ENCODE measurements at places on chromosomes 4 and X.

DNA sequence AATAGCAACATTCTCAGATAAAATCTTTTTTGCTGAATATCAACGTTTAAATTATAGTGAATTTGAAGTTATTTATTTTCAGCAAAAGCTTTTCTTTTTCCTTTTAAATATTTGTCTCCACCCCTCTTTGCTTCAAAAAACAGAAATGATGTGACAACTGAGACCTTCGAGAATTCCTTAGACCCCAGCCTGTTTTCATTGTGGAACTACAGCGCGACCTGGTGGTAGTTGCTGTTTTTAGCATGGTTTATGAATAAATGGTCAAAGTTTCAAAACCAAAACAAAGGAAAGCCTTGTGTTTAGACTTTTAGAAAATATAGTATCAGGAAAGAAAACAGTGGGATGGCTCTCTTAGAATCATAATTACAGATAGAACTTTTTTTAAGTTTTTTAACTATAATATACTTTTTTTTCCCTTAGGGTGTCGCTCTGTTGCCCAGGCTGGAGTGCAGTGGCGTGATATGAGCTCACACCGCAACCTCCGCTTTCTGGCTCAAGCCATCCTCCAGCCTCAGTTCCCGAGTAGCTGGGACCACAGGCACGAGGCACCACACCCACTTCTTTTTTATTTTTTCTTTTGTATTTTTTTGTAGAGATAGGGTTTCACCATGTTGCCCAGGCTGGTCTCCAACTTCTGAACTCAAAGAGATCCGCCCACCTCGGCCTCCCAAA lies 26.8 kb upstream of the TMEM184C start:
- DNase-seq: peak; percentile 60

DNA sequence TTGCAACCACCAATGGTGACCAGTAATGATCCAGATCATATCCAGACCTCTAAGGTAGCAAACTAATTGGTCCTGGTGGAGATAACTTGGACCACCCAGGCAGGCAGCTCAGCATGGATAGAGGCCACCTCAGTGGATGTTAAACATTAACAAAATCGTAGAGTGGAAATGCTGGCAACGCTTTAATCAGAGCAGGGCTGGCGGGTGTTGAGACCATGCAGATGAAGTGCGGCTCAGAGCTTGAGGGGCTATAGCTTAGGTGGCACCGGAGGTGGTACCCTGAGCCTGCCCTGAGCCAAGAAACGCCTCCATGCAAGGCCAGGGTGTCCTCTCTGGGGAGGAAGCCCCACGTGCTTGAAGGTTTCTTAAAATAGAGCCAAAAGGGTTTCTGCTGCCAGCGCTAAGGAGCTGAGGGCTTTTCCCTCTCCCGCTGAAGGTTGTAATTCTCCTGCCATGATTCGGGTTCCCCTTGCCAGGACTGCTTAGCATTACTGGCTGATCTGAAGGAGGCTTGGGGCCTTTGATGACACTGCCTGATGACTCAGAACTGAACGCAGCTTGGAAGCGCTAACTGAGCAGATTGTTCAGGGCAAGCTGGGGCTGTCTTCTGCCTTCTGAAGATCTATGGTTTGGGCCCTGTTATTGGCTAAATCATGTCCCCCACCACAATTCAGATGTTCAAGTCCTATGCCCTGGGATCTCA lies 177.8 kb upstream of the ATP6AP2 start:
- peak; percentile 44 for DNase-seq

- no peak for DNase-seq
Observed at GRCh38 chr4:8817096-8817812, 54.4 kb downstream of the HMX1 start.

GRCh38 chr4:187903106-187903505 lies 92.5 kb upstream of the ZFP42 start:
- DNase-seq: no peak

DNA sequence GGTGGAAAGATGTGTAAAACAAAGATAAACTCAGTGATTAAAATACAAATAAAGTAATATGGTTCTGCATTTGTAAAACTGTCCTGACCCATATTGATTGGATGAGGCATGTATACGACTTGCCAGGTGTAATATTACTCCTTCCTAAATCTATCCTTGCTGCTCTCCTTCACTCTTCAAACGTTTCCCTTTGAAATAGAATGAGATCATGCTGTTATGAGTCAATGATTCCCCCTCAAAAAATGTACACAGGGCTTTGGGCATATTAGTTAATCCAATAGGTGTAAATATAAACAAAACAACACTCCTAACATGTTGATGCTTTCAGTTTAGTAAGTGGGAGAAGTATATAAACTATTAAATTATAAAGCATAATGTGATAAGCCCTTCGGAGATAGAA lies 117.4 kb upstream of the GPM6A start:
- no peak for DNase-seq

DNA sequence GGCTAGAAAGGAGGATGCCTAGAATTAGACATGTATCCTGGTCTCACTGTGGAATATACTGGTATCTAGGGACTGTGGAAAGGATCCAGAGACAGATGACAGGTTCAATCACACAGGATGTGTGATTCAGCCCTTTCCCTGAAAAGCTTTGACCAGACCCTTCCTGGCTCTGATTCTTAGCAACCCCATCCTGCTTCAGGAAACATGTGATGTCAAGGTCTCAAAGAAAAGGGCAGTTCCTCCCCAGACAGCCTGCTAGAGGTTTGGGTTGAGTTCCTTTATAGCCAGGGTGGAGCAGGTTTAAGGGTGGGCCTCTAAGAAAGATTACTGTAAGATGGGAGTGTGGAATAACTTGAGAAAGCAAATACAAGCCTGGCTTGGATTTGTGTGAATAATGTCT lies 3.0 kb downstream of the BMP15 start:
- DNase-seq: no peak

DNA sequence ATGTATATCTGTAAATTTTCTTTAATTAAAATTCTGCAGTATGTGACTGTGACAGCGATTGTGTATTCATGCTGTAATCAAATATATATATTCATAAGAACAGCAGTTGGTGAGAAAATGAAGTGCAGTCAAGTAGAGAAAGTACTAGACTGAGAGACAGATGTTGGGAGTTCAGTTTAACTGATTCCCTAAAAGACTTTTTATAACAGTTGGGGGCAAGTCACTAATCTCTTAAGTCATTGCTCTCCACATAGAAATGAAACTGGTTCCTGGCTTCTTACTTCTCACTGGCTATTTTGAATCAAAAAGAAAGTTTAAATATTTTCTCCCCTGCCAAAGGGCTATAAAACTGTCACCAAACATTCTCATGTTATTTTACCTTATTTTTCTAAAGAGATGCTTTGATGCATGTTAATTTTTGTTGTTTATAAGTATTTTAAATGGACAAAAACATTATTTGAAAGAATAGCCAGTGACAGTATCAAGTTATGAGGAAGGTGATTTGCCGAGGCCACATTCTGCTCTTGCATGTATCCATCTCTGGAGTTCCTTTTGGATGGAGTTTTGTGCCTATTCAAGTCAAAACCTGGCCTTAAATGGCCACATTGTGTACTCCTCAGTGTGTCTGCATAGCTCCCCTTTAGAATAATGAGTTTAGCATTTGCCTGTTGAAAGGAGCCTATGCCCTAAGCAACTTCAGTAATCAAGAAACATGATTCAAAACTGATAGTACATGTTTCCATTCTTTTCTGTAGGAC lies 30.8 kb downstream of the EXOC1 start:
- no peak for DNase-seq

DNA sequence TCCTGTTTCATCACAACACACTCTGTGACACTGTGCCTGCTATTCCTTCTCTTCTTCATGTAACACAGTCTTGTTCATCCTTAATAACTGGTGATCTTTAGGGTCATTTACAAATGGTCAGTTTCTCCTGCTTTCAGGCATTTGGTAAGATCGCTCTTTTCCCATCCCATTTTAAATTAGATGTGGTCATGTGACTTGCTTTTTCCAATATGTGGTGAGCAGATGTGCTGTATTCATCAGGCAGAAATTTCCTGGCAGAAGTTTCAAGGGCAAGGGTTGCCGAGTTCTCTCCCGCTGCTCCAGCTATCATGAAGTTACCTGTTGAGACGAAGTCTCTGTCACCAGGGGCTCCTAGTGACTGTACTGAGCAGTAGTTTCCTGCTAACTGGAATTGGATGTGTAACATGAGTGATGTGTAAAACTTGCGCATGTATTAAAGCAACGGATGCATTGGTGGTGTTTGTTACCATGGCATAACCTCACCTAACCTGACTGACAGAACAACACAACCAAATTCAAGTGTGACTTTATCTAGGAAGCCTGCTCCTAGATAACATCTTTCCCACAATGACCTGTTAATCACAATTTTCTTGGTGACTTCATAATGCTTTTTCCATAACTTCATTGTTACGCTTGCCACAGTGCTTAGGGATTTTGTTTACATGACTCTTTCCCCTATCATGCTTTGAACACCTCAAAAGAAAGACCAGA lies 29.5 kb upstream of the BMPR1B start:
- no peak for DNase-seq

DNA sequence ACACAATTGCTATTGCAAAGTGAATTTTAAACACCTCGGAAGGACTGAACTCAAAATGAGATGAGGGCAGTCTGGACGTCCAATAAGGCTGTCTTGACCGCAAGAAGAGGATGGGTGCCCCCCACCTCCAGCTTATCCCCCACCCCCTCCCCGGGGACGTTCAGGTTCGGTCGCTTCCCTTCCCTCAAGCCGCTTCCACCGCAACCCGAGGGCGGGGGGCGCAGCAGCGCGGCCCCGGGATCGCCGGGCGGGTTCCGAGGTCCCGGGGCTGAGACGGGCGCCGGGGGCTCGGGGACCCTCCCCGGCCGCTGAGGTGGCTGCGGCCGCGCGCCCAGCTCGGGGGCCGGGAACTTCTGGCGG lies 480 bp downstream of the USP46 start:
- DNase-seq: no peak

GRCh38 chr4:89447543-89447942 lies 139.9 kb upstream of the GPRIN3 start:
- DNase-seq: no peak

- no peak for DNase-seq
Observed at GRCh38 chrX:39899856-39900776, 197.6 kb downstream of the BCOR start.

- peak; percentile 24 for DNase-seq
Observed at GRCh38 chrX:111511477-111511876, at the start of gene SERTM2. TSS of gene SERTM2 (plus strand) at chrX:111511645. CDS start at chrX:111518858, 7,213 bp downstream.

GRCh38 chrX:370963-371745 lies 15.6 kb downstream of the PPP2R3B start:
- no peak for DNase-seq

GRCh38 chr4:1775731-1776500 lies 17.2 kb upstream of the FGFR3 start:
- DNase-seq: no peak

GRCh38 chr4:175297965-175298565 lies 379.9 kb downstream of the ADAM29 start:
- DNase-seq: no peak

GRCh38 chr4:183478123-183478522 lies 26.7 kb upstream of the ING2 start:
- no peak for DNase-seq

DNA sequence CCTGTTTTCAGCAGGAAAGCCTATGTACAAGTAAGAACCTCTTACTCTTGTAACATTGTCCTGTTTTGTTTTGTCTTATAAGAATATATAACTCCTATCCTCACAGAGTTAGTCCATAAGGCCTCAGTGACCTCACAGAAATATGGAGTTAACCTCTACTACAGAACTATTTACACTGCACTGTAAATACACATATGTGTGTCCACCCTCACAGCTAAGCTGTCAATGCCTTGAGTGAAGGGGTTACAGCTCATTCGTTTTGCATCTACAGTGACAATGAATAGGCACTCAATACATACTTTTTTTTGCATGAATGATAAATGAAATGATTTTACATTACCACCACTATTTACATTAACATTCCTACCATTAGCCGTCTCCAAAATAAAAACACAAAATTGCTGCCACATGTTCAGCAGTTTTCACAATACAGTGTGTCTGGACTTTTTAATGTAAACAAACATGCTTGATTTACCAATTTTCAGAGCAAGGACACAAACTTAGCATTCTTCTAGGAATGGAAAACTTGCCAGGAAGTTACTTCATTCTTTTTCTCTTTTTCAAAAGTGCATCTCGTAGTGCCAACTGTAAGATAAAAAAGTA lies 9.5 kb upstream of the NAAA start:
- DNase-seq: no peak

- DNase-seq: no peak
Observed at GRCh38 chrX:80016182-80016581, 1.6 kb downstream of the TBX22 start.

- DNase-seq: no peak
Observed at GRCh38 chrX:11460347-11460746, 167.1 kb downstream of the AMELX start.

GRCh38 chr4:742742-743311 lies 37.2 kb downstream of the PCGF3 start:
- DNase-seq: peak; percentile 30

GRCh38 chrX:143964549-143964948 lies 80.7 kb downstream of the UBE2NL start:
- no peak for DNase-seq

DNA sequence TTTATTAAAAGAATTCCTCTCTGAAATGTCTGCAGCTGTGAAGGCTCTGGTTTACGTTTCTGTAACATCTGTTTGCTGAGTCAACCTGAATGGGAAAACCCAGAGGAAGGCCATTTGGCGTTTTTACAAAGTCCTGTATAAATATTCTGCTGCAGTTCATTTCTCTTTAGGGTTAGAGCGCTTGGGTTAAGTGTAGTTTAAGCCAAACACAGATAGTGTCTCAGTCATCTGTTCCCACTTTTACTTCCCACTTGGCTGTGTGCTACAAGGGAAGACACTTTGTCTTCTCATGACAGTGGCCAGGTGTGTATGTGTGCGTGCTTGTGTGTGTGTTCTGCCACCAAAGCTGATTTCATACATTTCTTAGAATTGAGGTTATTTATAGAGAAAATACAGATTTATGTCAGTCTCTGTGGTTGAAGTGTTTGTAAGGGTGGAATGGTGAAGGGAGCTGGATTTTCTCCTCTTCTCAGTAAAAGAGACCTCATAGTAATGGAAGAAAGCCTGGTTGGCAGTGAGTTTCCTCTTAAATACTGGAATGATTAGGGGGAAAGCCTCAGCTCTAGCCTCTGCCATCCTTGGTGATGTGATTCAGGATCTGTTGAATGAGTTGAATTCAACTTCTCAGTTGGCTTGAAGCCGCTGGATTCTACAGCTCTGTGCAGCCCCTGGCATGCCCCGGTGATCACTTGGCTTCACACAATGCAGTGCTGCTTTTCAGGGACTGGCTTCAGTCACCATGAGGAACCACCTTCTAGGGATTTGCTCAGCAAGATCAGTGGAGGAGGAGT lies 50.6 kb downstream of the JADE1 start:
- no peak for DNase-seq

DNA sequence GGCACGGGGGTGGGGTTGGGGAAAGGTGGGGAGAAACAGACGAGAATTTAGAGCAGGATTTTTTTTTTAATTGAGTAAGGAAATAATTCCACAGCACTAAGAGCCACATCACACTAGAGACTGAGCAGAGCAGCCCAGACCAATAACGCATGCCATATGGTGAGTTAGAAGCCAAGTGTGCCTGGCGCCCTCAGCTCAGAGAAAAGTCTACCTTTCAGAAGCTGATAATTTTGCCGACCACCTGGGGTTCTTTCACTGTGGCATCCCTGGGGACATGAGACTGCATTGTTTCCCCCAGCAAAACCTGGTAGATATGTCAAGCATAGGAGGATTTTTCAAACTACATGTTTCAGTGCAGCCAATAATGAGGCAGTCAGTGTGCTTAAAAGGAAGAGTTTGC lies 516.8 kb downstream of the SMARCA1 start:
- no peak for DNase-seq

- no peak for DNase-seq
Observed at GRCh38 chr4:55912249-55912648, 36.5 kb upstream of the CEP135 start.
